ENCODE measurements at places on chromosomes 3 and 15.

- DNase-seq, result no peak
Measured at GRCh38 chr15:38660738-38661137, 96.1 kb upstream of the RASGRP1 start.

- no peak for DNase-seq
Measured at GRCh38 chr3:73453666-73454065, 171.1 kb downstream of the PDZRN3 start.

- peak; percentile 23 for DNase-seq
Measured at GRCh38 chr3:134236505-134237170, 14.0 kb downstream of the RYK start.

- no peak for DNase-seq
Measured at GRCh38 chr3:10390641-10391373, 69.9 kb upstream of the SEC13 start.

DNA sequence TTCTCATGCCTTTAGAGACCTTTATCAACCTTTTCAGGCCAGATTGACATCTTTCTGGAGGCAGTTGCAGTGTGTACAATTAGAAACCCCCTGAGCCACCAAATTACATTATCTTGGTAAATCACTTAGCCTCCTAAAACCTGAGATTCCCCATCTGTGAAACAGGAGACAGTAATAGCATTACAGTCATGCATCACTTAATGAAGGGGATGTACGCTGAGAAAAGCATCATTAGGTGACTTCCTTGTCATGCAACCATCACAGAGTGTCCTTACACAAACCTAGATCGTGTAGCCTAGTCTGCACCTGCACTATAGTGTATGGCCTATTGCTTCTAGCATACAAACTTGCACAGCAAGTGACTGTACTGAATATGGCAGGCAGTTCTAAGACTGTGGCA, 400.8 kb upstream of the CNTN3 start:
- no peak for DNase-seq

DNA sequence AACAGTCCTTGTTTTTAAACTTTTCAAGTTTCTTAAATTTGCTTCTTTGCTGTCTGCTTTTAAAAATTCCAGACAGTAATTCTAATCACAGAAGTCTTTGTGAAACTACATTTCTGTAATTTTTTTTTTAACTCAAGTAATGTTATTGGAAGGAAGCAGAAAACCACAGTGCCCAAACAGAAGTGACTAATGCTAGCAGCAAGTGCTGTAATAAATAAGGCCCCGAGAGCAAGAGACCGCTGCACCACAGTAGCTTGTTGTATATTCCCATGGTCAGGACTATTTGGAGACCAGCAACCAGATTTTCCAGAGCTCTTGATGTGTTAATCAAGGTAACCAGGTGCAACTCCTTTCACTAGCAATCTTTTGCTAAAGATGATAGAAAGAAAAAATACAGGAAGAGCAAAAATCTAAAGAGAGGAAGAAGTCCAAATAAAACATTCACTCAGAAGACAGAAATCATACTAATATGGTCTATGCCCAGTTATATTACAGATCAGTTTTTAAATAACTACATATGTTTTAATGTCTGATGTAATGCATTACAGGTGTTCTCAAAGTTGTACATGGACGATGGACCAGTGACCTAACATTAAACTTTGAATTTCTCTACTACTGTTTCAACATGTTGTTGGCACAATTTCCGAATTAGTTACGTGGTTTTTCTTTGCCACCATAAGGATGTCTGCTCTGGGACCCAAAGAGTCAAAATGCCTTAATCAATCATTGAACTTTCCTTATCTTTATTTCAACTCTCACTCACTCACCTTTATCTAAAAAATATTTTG, 36.4 kb downstream of the WWTR1 start:
- DNase-seq, result peak; percentile 54

DNA sequence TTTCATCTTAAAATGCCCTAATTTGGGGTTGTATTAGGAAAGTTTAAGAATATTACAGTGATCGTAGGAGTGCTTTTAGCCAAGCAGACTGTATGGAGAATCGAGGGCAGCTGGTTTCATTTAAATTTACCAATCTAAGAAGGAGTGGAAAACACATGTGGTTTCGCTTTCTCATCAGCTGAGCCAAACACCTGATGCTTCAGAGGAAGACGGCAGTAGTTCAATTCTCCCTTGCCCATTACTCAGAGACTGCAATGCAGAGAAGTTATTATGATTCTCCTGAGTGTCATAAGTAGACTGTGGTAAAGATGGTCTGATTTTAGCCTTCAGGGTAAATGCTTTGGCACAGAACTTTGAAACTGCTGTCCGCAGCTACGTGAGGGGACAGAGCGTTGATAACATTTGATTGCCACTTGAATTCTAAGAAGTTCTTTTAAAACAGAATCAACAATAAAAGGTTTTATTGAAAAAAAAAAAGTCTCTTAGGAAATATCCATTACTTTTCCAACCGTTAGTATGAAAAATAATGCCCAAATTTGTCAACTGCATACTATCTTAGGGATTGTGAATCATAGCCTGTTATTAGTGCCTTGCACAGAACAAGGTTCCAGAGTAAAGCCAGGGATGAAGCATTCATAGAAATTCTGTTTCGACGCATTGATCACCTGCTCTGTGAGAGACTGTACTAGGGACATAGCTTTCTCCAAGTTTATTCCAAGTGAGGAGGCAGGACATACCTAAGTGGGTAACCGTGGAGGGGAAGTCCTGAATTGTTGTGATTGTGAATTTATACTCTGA, 25.6 kb downstream of the LYSMD4 start:
- DNase-seq, result no peak

DNA sequence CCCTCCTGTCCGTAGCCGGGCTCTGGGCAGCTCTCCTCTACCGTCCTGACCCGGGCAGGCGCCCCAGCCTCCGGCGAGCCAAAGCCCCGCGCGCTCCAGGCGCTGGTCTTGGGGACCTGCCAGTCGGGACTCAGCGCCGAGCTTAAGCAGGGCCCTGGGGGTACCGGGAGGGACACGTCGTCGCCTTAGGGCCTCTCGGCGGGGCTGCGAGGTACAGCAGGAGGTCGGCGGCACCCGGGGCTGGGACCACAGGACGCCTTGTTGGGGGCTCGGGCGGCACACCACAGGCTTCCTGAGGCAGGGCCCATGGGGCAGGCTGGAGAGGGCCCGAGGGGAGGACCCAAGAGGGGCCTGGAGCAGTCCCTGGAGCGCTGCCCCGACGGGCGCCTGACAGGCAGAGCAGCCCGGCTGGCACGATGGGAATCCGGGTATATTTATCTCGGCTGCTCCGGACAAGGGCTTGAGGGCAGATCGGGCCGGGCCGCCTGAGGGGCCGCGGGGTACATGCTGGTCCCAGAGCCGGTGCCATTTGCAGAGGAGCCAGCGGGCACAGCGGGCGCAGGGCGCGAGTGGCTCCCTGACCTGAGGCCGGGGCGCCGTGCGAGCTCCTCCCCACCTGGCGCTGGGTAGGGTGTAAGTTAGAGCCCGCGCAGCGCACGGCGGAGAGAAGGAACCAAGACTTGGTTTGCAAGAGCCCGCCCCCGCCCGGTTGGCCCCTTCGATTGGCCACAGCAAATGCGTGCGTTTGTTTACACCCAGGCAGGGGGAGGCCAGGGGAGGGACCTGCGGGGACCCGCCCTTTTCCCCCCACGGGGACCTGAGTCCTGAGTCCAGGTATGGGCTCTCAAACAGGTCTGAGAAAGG, 574 bp downstream of the SLC38A3 start:
- DNase-seq, result no peak

DNA sequence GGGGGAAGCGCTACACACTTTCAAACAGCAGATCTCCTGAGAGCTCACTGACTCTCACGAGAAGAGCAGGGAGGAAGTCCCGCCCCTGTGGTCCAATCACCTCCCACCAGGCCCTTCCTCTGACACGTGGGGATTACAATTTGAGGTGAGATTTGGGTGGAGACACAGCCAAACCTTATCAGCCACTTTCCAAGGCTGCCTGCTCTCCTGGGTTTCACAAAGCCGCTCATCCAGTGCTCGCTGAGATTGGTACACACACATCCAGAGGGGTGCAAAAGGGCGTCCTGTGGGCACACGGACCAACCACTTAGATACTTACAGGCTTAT, 23.1 kb downstream of the XXYLT1 start:
- no peak for DNase-seq

DNA sequence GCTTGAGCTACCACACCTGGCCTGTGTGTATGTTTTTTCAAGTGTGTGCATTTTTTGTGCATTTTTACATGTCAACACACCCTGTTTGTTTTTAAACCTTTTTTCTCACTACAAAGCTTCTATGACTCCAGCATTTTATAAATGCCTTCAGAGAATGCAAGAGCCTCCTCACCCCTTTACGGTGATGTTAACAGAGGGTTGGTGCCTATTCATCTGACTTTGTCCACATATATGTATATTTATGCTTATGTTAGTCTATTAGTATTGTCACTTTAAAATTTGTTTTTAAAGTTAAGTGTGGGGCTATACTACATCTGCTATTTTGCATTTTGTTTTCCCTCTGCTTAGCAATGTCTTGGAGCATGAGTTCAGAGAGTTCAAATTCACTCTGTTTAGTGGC, 45.8 kb downstream of the EEFSEC start:
- DNase-seq, result no peak

GRCh38 chr15:42858999-42859789, 61.4 kb downstream of the TTBK2 start:
- DNase-seq, result no peak

- DNase-seq, result no peak
Measured at GRCh38 chr3:72888546-72889309, 882 bp downstream of the GXYLT2 start.

DNA sequence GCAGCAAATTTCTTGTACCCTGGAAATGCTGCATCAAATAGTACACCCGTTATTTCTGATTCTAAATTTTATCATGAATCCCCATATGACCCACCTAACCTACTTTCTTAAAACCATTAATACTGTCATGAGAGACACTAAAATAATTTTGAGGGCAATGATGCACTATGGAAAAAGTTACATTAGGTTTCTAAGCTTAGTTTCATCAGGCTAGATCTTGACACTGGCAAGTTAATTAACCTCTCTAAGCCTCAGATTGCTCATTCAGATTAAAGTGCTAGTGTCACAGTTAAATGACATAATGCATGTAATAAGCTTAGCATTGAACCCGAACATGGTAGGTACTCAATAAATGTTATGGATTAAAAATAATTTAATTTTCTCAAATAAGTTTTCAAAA, 8.2 kb downstream of the GOLIM4 start:
- DNase-seq, result no peak

DNA sequence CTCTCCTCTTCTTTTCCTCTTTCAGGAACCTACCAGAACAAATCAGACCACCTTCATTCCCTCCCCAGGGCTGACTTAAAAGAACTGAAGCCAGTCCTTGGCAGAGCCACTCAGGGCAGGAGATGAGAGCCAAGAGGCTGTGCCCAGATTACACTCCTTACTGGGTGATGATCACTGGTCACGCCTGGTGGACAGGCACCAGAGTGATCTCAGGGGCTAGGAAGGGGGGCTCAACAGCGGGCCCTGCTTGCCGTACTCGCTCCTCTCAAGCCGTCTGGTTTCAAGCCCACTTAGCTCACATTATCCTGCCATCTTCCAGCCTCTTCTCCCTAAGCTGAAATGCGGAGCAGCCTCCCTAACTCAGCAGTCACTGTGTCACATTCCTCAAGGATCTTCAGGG, 1.7 kb upstream of the FAH start:
- no peak for DNase-seq

DNA sequence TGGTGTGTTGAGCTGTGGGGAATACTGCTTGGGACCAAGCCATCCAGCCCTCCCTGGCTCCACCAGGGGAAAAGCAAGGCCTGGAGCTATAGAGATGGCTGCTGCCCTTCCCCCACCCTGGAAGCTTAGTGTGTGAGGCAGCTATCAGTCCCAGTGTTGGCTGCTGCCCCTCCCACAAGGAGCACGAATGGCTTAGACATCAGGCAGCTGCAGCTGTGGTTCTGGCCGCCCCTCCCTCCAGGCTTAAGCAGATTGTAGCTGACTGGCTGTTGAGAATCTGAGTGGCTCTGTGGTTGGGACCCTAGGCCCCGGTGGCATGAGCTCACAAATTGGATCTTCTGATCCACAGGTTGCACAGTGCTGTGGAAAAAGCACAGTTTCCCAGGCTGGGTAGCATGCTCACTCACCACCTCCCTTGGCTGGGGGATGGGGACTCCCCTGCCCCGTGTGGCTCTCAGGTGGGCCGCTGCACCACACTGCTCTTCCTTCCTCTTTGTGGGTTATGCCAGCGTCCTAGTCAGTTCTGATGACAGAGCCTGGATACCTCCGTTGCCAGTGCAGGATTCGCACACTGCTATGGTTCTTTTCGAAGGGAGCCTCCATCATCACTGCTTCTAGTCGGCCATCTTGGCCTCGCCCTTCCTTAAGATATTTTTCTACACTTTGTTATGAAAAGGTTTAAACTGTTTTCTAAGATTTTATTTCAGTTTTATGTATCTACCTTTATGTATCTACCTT, 21.2 kb upstream of the SUCNR1 start:
- DNase-seq, result no peak

GRCh38 chr3:150421799-150422548, 13.9 kb downstream of the TSC22D2 start:
- no peak for DNase-seq

- DNase-seq, result no peak
Measured at GRCh38 chr3:10361375-10361774, 40.5 kb upstream of the SEC13 start.

DNA sequence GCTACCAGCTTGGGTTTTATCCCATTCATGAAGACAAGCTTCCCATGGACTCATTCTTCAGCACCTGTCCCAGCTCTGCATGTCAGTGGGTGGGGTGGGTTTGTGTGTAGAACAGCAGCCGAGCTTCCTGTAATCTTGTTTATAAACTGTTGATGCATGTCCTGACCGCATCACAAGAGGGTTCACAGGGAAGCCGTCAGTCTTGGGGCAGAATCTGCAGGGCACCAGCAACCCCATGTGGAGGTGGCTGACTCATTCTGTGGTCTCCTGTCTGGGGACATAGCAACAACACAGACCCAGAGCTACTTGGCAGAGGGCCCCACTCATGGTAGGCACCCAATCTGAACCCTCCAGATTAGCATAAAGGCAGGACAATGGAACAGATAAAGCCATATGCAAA, 35.6 kb downstream of the DAPK2 start:
- peak; percentile 71 for DNase-seq

- DNase-seq, result no peak
Measured at GRCh38 chr3:169250000-169250399, 413.5 kb downstream of the MECOM start.
